GM20000 (cell line): ENCODE measurements at places on chromosomes 12 and 14.

GRCh38 chr12:46214668-46215436 is 54.0 kb downstream of the SLC38A1 start:
- no peak for DNase-seq

DNA sequence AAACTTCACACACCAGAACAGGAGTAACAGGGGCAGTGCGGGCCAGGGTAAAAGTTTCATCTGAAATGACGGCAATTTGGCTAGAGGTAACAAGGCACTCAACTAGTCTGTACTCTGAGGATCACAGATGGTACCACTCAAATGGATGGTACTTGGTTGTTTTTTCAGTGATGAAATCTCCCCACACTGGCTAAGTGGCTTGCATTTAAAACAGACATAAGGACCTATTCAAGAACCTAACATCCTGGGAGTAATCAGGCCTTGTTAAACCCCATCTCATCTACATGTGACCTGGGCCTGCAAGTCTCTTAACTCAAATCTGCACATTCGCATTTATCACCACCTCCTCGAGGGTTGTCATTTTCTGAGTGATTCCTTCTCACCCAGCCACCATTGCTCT is 90.8 kb downstream of the PRKAB1 start:
- no peak for DNase-seq

GRCh38 chr12:20557096-20557495 is 138.0 kb upstream of the SLCO1C1 start:
- DNase-seq: no peak

- DNase-seq: no peak
Measured at GRCh38 chr14:99664058-99664936, 19.4 kb downstream of the HHIPL1 start.

DNA sequence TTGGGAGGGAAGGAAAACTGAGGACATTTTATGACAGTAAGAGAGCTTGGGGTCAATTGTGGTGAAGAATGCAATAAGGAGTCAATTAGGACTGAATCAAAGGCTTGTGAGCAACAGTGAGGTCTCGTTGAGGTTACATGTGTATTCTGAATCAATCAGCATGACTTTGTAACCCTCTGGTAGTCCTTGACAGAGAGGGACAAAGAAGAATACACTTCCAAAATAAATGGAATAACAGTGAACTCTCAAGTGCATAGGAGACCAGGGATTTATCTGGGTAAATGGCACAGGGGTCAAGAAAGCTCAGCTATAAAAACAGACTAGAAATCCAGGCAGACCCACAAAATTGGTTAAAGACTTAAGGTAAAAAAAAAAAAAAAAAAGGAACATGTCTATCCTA is 85.1 kb upstream of the NAV3 start:
- no peak for DNase-seq

DNA sequence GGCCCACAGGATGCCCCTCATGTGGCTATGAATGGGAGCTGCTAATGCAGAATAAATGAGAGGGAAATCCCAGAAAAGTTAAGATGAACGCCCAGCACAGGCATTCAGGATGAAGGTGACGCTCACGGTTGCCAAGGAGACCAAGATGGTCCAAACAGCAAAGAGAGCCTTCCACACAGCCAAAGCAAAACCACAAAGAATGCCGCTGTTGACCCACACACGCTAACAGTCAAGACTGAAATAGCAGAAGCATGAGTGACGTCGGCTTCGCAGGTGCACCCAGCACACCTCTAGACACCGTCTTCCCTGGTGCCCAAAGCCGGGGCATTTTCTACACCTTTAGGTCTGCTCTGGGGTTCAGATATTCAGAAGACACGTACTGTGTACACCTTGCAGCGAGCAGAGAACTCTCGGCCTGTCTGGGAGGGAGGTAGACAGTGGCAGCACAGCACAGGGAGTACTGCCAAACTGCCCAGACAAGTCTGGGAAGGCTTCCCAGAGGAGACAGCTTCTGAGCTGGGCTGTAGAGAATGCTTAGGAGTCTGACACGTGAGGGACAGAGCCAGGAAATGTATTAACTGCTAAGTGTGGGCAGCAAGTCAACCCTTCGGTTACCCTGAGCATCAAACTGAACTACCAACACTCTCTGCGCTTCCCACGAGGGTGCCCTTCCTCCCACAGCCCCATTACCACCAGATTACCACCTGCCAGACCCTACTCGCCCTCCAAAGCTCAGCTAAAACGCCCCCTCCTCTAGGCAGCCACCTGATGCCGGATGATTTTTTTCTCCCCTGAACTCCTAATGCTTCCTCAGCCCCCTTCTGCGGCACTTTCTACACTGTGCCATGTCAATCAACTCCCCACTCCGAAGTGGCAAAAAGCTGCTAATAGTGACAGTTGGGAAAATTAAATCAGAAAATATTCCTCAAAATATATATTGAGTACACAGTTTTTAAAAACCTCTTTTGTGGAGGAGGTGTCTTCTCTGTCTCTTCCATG is 50.1 kb downstream of the CCDC88C start:
- DNase-seq: peak; percentile 80
